ENCODE measurements at places on chromosomes 5 and 9.

- no peak for DNase-seq
These were observed 1157.4 kb upstream of the CDH18 start for GRCh38 chr5:21145376-21145775.

DNA sequence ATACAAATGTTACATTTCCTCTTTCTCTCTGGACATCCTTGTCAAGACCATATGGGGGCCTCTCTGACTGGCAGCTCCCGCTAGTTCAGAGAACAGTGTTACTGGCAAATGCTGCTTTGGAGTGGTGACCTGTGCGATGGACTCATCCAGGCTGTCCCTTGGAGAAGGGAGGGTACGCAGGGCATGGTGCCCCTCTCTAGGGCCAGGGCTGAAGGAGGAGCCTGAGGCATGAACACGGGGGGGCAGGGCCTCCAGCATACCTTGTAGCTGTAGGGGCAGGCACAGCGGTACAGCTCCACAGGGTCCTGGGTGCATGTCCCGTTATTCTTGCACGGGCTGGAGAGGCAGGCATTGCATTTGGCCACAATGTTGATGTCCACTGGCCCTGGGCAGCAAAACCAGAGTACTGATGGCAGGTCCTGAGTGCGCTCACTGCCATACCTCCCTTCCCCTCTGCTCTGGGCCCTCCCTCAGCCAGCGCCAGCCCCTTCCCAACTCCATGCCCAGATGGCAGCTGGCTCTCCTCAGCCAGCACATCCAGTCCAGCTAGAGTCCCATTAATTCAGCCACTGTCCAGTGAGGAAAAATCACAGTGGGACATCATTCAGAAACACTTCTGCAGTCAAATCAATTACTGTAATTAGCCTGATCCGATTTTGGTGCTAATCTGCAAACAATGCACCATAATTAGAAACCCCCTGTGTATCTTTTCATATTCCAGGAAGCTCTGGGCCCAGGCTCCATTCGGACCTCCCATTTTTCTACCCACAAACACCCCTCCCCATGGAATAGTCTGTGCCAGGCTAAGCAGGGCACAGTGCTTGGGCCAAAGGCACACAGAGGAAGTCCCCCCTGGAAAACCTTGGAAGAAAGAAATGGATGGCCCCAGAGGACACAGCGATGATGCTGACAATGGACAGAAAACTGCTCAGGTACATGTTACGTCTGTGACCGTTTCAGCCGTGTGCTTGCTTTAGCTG lies 128.8 kb upstream of the PANK3 start:
- DNase-seq: no peak

DNA sequence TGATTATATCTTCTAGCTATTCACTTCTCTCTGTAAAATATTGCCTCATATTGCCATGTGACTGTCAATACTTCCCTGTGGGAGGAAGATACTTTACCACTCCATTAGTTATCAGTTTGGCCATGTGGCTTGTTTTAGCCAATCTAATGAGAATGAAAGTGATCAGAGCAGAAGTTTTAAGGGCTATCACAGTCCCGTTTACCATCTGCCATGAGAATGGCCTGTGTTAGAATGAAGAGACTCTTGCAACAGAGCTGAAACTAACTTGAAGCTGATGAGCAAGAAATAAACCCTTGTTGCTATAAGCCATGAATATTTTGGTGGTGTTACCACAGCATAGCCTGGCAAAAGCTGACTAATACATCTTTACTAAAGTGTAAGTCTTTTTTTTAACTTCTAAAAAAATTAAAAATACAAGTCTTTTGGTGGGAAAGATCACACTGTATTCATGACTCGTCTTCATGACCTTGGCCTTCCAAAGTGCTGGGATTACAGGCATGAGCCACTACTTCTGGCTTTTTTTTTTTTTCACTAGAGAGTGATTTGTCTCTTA lies 68.0 kb upstream of the CTNNA1 start:
- DNase-seq: no peak

GRCh38 chr5:113085084-113085414 lies 108.5 kb downstream of the DCP2 start:
- no peak for DNase-seq

GRCh38 chr9:131500939-131501541 lies 1.7 kb upstream of the POMT1 start:
- DNase-seq: peak; percentile 68

GRCh38 chr5:172841-173251 lies 18.4 kb upstream of the LRRC14B start:
- no peak for DNase-seq

GRCh38 chr5:133404724-133405123 lies 207.6 kb downstream of the FSTL4 start:
- peak; percentile 8 for DNase-seq

DNA sequence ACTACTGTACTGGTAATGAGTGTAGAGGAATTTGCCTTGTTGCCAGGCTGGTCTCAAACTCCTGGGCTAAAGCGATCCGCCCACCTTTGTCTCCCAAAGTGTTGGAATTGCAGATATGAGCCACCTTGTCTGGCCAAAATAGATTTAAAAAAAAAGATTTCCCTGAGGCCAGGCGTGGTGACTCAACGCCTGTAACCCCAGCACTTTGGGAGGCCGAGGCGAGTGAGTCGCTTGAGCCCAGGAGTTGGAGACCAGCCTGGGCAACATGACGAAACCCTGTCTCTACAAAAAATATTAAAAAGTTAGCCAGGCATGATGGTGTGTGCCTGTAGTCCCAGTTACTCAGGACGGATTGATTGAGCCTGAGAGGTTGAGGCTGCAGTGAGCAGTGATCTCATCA lies 62.5 kb downstream of the IPO11 start:
- no peak for DNase-seq

DNA sequence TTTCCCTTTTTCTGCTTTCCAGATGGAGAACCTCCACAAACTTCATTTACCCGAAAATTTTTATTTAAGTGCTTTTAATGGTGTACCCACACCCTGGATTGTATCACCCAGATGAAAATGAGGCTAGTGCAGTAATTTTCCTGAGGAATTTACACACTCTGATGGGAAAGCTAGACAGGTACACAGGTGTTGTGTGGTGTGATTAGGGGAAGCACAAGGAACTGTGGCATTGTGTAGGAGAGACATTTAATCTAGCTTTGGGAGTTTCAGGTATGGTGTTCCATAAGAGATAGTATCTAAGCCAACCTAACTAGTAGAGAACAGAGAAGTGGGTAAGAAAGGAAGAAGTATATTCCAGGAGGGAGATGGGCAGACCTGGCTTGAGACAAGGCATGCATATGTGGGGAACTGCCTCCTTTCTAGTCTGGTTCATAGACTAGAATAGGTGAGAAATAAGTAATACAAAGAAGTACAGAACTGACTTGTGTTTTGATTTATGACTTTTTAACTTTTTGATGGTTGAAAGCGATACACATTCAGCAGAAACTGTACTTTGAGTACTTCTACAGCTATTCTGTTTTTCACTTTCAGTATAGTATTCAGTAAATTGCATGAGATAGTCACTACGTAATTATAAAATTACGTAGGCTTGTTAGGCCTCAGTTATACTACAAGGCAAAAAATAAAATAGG lies 22.9 kb upstream of the ROPN1L start:
- DNase-seq: no peak

GRCh38 chr5:31396611-31397295 lies 135.1 kb downstream of the DROSHA start:
- DNase-seq: no peak

DNA sequence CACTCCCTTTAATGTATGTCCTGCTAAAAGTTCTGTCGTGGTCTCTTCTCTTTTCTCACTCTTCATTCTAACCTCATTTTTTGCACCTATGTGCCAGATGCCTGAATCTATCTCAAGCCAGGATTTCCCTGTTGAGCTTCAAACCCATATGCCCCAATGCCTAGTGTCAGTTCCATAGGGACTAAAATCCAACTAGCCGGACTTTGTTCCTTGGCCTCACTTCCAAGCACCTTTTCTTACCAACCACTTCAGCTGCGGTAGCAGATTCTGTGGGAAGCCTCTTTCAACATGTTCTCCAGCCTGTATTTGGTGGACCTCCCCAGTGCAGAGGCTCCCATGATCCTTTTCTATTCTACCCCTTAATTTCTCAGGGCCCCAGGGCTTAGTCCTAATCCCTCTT lies 17.5 kb downstream of the C9orf57 start:
- no peak for DNase-seq

DNA sequence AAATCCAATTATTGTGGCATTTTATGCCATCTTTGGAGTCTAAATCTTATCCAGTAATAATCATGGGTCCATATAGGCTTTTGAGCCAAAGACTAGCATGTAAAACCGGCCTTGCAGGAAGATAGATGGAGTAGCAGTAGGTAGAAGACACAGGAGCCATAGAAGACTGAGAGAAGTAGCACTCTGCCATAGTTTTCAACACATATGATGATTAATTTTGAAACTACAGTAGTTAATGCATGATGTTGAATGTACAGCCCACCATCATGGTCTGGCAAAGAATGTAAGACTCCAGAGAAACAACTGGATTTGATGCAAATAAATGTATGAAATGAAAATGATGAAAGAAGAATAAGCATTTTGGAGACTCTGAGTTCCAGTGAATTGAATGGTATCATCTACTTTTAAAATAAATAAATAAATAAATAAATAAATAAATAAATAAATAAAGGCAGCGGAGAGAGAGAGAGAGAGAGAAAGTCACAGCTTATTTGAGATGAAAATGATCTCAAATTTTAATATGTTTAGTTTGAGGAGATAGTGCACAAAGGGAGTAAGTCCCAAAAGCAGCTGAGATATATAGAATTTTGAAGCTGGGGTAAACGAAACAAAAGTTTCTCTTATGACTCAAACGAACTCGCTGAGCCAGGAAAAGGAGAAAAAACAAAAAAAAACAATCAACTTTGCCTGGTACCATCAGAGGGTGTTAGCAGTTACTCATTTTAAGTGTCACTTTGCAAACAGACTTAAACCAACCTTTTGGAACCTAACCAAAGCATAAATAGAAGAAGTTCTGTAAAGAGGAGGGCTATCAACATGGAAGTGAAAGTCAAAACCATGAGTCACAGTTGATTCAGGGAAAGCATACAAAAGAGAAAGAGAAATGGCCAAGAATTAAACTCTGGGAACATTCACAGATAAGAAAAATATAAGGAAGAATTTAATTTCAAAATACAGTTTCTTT lies 388.7 kb downstream of the CETN3 start:
- no peak for DNase-seq

- DNase-seq: peak; percentile 51
These were observed 5.4 kb upstream of the PITX1 start for GRCh38 chr5:135039271-135040033.

DNA sequence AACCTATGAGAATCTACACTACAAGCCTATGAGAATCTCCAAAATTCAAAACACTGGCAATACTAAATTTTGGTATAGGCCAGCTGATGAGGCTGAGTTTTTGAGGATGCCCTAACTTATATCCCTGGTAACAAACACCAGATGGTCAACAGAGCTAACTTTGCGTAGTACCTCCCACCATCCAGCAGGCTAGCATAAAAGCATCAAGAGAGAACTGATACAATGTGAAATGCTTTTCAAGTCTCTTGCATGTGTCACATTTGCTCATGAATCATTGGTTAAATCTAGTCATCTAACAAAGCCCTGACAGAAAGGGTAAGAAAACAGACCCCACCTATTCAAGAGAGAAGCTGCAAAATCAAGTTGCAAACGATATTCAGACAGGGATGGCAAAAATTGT lies 1609.7 kb upstream of the CDH9 start:
- DNase-seq: no peak

DNA sequence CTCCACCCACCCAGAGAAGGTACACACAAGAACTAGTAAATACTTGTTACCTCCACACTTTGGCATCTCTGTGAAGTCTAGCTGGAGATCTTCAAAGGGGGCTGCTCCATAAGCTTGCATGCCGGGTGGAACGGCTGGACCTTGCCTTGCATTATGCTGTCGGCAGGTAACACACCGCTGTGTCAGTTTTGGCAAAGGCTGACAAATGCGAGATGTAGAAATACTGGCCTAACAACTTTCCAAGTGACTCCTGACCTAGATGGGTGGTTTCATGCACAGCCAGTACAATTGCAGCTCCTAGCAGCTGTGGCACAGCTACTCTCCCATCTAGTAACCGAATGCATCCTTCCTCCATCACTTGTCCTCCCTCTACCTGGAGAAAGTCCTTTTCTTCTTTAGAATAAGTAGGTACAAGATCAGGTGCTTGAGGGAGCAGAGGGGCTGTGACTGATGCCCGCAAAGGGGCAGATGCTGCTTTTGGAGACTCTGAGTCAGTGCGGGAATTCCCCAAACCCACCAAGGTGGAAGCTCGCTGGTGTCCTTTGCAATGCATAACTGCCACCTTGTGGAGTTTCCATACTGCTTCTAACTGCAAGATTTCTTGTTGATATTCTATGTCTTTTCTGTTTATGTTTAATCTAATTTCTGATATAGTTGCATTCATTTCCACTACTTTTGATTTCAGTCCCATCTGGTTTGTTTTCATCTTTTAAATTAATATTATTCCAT lies 78.4 kb downstream of the TMEM161B start:
- DNase-seq: no peak

- DNase-seq: no peak
These were observed 16.9 kb downstream of the COL5A1 start for GRCh38 chr9:134658378-134658955.

- no peak for DNase-seq
These were observed 39.1 kb downstream of the SH3RF2 start for GRCh38 chr5:145975361-145976066.

GRCh38 chr5:60674251-60675069 lies 25.5 kb downstream of the DEPDC1B start:
- no peak for DNase-seq

Measured in activated T-cell treated with anti-CD3 and anti-CD28 coated beads, Interleukin-2, amount 50 U/mL, for 24 hours (primary cell).